ENCODE measurements at places on chromosomes 5 and 9. TPM values are rescaled to one million over a fixed set of nuclear protein-coding genes. Genes with fewer than 3 reads are reported as not detected.

DNA sequence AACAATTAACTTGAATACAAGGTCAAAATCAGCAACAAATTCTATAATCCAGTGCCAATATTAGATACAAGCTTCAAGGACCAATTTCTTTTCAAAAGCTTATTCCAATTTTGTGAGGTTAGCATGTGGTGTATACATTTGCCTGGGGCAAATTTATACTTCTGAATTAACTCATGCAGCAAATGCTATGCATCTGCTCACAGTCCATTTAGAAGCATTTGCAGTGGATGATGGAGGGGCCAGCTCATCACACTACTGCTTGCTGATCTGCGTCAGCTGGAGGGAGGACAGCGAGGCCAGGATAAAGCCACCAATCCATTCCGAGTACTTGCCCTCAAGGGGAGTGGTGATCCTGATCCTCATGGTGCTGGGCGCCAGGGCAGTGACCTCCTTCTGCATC is 474.3 kb upstream of the KIF2A start:
- no peak for DNase-seq

DNA sequence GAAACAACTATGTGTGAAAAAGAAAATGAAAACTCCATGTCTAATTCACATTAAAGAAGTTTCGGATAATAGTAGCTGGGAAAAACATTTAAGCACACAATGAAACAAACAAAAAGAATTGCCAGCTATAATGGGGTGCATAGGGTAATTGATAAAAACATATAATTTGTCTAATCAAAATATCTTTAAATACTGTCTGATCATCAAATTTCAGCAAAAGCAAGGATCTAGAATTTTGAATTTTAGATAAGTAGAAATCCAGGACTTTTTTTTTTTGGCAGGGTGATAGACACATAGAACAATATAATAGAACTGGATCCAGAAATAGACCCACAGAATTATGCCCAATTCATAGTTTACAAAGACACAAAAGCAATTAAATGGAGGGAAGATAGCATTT is 585.0 kb downstream of the TAF11L14 start:
- no peak for DNase-seq

DNA sequence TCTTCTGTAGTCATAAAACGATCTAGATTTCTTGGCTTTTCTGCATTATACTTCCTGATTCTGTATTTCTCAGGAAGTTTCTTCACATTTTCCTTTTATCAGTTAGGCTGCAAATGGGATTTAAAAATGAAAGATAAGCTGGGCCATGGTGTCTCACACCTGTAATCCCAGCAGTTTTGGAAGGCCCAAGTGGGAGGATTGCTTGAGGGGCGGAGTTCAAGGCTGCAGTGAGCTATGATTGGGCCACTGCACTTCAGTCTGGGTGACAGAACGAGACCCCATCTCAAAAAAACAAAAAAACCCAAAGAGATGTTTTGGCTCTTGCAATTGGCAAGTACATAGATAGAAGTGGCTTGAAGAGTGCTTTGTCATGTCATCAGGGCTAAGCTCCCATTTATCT is 26.2 kb upstream of the APC start:
- no peak for DNase-seq

- DNase-seq = no peak
These were observed 28.1 kb upstream of the CETN3 start for GRCh38 chr5:90437663-90438062.

DNA sequence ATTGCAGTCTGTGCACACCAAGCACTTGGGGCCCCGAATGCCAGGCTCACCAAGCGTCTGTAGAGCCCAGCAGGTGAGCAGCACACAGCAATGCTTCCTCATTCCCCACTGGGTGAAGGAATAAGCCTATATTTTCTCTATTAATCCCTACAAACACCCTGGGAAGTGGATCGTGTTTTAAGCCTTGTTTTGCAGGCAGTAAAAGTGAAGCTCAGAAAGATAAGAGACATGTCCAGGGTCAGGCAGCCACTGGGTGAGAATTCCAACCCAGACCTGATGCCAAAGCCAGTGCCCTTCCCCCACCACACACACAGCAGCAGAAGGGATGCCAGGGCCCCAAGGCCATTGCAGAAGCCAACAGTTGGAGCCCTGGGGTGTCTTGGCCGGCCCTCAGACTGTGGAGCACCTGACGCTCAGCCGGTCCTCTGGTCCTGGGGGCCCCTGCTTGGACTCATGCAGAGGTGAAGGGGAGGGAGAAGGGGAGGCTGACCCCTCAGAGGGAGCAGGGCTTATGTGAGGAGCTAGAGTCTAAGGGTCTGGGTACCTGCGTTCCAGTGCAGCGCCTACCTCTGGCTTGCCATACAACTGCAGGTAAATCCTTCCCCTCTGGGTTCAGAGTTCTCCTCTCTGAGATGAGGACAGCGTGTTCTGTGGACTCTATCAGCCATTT is 26.3 kb upstream of the SYNPO start:
- DNase-seq = no peak

DNA sequence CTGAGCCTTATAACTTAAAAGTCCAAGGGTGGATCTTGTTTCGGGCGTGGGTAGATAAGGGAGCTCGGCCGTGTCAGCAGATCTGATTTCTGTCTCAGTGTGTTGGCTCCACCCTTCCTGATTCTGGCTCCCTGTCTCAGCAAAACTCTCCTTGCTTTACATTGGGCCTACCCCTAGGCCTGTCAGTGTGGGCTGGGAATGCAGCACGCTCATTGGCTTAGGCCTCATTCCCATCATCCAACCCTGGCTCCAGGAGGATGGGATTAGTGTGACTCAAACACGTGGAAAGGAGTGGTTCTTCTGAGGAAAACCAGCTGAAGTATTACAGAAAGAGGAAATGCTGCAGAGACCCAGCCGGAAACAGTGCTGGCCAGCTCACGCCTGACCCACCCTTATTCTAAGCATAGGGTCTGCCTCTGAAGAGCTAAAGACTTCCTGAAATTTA is 59.9 kb downstream of the ZFAND5 start:
- DNase-seq = peak; percentile 60

DNA sequence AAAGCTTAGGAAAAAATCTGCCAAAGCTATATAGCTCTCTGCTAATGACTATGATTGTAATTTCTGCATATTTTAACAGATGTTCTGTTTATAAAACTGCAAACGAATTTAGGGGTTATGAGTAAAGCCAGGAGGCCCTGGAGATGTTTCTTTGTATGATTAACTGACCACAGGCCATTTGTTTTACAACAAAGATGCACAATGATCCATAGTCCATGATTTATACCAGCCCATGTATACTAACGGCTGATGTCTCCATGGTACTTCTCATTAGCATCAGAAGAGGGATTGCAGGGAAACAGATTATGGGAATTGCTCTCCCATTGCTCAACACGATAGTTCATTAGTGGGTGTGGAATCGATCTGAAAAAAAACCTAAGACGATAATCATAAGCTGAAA is 78.9 kb downstream of the PPP2R2B start:
- no peak for DNase-seq

SPATA9 gene
- polyA plus RNA-seq = 1.8 TPM

DNA sequence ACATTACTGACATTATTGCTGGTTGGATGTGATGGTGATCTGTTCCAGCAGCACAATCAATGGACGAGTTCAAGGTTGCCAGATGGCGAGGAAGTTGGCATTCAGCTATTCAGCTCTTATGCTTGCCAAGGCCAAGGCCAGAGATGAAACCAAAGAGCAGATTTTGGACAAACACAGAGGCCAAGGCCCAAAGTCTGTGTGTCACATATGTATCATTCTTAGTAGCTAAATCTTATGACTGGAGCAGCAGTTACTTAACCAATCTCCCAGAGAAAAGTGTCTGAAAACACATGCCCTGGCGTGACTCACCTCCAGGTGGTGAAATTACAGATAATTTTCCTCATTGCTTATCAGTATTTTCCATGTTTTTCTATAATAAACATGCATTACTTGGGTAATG is 189.0 kb upstream of the EGFLAM start:
- DNase-seq = no peak

DNA sequence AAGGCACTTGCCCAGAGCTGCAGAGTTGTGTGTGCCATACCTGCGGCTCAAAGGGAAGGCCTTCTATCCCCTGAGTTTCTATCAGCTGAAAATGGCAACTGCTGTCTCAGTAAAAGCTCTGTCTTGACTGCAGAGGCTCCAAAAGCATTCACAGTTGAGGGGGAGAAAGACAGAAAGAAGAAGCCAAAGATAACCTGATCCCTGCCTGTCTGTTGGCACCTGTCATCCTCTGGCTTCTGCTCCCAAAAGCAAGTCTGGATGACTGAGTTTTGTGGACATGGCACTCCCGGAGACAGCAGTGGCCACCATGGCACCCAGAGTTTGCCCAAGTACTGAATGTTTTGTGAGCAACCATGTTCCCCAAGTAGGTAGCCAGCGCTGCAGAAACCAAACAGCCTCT is 176.6 kb downstream of the NR3C1 start:
- no peak for DNase-seq

TMEFF1 gene
- polyA plus RNA-seq = 3.7 TPM

- DNase-seq = no peak
These were observed 18.1 kb downstream of the FAM78A start for GRCh38 chr9:131258186-131258585.

DNA sequence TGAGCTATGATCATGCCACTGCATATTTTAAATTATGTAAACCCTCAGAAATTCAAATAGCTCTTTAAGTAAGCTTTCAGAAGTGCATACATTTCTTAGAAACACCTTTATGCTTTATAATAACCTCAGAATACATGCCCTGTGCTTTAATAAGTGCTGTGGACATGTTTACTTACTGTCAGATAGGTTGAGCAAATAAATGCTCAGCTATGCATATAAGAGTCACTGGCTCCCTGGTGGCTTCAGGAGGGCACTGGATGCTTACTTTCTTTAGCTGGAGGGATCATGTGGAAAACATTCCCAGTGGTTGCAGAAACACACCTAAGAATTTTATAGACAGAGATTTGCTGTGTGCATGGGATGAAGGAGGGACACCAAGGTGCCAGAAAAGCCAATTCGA is 74.4 kb downstream of the PDE6A start:
- DNase-seq = no peak

- DNase-seq = no peak
These were observed 70.3 kb upstream of the EQTN start for GRCh38 chr9:27367175-27367798.

CCDC192 gene
- 0.76 TPM for polyA plus RNA-seq

GRCh38 chr5:127930311-127930710 is 153.3 kb upstream of the SLC12A2 start:
- DNase-seq = no peak

HACD4 gene
- 5.1 TPM for polyA plus RNA-seq

Data from left renal pelvis (tissue), 4 donors.